Cortex of kidney (tissue), 1 donor: ENCODE measurements at places on chromosomes 1 and 21.

GRCh38 chr1:67274623-67275325, 32.9 kb upstream of the IL12RB2 start:
- no peak for DNase-seq

GRCh38 chr1:177609953-177610352, 359.9 kb downstream of the SEC16B start:
- DNase-seq, result no peak

GRCh38 chr1:167881069-167881468, 32.9 kb downstream of the ADCY10 start:
- DNase-seq, result no peak

- DNase-seq, result no peak
Observed at GRCh38 chr1:150574260-150575071, 4.9 kb downstream of the MCL1 start.

- no peak for DNase-seq
Observed at GRCh38 chr1:197510691-197511378, 242.8 kb downstream of the CRB1 start.

DNA sequence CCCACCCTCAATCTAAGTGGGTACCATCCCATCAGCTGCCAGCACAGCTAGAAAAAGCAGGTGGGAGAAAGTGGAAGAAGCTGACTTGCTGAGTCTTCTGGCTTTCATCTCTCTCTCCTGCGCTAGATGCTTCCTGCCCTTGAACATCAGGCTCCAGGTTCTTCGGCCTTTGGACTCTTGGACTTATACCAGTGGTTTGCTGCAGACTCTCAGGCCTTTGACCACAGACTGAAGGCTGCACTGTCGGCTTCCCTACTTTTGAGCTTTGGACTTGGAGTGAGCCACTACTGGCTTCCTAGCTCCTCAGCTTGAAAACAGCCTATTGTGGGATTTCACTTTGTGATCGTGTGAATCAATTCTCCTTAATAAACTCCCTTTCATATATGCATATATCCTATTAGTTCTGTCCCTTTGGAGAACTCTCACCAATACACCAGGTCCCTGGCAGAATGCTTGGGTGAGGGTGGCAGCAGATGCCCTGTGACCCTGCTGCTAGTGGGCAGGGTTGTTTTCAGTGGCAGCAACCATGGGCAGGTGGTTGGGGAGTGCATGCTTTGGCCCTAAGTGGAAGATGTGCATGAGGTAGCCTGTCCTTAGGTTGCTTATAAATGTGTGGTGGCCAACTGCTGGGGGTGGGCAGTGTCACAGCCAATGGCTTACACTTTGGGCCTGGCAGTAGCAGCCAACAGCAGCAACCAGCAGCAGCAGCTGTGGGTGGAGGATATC, 10.8 kb upstream of the ADAM30 start:
- DNase-seq, result no peak

DNA sequence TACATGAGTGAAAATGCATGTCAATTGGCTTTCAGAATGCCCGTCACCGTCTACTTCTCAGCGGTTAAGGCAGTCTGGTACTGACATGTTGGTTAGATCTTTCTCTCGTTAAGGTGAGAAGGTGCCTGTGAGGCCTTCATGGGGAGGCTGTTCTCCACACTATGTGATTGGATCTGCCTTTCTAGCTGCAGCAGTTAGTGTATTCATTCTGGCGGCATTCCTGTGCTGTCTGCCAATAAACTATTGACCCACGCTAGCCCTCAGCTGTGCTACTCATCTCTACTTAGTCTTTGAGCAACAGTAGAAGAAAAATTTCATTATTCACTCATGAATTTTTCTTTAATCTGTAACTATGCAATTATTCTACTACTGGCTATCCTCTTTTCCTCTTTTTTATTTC, 32.0 kb downstream of the CCSAP start:
- no peak for DNase-seq

DNA sequence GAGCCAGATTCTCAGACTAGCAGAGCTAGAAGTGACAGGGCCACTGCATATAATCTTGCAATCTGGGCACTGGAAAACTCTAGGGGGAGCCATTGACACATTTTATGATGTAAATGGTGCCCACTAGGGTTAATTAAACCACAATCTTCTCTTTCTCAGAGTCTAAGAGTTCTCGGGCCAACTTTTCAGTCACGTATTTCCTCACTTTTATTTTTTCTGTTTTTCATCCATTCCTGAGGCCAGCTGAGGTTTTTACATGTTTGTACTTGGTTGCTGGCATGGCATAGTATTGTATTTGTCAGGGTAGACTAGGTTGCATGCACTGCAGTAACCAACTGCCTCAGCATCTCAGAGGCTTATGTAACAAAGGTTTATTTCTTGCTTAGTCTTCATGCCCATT, 138.2 kb downstream of the ZNF326 start:
- DNase-seq, result no peak

- DNase-seq, result no peak
Observed at GRCh38 chr1:152003846-152004442, 10.3 kb upstream of the S100A10 start.

- DNase-seq, result no peak
Observed at GRCh38 chr1:23756676-23757075, 13.4 kb downstream of the ELOA start.

GRCh38 chr21:44837537-44837936, 19.7 kb upstream of the SUMO3 start:
- no peak for DNase-seq

DNA sequence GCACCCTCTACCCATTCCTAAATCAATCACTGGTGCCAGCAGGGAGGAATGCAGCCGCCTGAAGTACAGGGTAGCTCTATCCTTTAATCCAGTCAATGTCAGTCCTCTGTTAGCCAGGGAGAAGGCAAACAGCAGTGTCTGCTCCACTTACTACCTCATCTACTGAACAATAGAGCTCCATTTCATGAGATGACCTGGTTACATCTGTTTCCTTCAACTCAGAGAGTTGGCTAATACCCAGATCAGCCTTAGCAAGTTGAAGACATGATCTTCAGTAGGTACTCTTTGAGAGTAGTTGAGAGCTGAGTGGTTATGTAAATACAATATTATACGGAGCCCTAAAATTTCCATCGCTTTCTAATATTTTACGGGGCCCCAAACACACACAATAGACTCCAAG, 46.1 kb upstream of the CD34 start:
- no peak for DNase-seq

- no peak for DNase-seq
Observed at GRCh38 chr1:15260418-15261154, 13.6 kb downstream of the FHAD1 start.

DNA sequence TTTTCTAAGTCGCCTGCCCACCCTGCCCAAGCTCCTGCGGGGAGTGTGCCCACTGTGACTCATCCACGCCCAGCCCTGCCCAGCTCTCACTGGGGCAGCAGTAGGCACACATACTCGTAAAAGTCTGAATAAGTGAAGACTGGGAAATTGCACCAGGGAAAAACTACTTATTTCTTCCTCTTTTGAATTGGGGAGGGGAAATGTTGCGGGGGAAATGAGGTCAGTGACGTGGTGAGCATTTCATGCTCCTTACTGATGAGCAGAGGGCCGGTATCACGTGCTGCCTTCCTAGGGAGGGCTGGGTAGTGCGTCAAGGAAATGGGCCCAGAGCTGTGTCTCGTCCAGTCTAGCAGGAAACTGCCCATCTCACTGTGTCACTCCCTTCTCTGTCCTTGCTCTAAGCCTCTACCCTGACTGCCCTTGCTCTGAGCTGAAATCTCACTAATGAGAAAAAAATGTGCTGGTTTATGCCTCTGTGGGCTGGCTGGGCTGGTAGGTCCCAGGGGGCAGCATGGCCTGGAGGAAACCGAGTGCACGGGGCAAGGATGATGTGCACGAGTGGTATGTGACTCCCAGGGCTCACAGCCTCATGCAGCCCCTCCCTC, 13.5 kb upstream of the TNFRSF1B start:
- no peak for DNase-seq

DNA sequence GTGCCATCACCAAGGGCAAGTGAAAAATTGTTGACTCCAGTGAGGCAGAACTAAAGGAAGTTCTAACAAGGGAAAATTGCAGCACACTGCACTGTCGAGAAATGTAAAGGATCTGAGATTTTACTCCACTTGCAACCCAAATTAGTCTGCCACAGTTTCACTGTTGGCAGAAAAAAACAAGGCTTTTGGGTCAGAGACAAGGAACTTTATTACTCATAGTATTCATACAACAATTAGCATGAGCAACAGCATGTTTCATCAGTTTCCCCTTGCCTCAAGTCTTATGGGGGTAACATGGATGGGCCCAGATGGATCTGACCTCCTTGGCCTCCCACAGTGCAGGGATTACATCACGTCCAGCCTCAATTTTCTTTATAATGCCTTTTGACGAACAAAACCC, 125.3 kb downstream of the LTN1 start:
- no peak for DNase-seq

- DNase-seq, result no peak
Observed at GRCh38 chr1:247330548-247331171, 1.0 kb downstream of the ZNF496 start.

DNA sequence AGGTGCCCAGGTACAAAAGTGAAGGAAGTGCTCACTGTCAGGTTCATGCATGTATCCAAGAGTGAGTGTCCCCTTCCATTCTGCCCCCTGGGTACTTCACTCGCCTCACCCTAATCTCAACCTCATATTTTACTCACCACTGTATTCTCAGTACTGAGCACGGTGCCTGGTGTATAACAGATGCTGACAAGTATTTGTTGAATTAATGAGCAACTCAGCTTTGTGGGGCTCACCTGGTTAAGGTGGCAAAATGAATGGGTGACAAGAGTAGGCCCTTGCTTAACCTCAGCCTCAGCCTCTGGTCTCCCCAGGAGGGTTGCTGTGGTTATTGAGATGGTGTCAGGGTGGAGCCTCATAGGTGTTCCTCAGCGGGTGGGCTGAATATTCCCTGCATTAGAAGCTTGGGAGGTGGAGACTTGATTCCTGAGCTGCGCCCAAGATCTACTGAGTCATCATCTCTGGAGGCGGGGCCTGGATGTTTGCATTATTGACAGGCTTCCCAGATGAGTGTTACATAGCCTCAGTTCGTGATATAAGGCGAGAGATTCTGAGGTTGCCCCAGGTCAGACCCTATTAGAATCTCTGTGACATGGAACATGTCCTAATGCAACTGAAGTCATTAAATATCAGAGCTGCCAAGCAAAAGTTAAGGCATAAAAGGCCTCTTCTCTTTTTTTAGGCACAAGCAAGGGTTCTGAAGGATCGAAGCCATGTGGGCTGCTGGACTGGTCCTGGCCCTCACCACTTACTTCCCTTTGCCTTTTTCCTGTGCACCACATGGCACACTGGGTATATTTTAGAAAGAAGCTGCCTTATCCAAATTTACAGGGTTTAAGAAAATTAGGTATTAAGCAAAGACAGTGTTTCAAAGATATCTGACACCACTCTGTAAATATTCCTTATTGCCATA, 39.2 kb downstream of the SYT6 start:
- DNase-seq, result no peak

DNA sequence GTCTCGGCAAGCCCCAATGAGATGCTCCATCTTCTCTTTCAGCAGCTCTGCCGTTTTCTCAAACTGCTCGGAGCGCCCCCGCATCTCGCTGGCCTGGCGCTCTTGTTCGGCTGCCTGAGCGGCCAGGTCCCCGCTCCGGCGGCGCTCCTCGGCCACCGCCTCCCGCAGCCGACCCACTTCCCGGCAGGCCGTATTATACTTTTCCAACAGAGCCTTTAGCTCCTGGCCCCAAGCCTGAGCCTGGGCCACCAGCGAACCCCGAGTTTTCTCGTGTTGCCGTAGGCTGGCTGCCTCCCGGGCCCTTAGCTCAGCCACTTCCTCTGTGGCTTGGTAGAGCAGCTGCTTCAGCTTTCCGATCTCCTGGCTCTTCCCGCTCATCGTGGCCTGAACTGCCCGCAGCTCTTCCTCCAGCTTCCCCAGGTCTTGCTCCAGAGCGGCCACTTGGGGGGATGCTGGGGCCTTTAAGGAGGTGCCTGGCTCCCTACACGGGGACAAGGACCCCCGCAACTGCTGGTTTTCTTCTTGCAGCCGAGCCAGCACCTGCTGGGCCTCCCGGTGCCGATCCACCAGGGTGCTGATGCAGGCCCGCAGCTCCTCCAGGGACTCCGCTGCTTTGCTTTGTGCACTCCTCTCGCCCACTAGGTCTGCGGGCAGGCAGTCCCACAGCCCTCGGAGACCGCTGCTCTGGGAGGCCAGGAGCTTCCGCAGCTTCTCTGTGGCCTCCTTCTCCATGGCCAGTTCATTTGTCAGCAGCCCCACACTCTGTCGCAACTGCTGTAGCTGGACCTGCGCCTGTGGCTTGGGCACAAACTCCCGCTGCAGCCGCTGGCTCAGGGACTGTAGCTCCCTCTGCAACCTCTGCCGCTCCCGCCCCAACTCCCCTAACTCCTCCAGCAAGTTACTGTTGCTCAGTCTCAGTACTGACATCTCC, 13.4 kb upstream of the PIAS3 start:
- no peak for DNase-seq

GRCh38 chr1:180540697-180541594, 17.8 kb upstream of the OVAAL start:
- no peak for DNase-seq

- DNase-seq, result no peak
Observed at GRCh38 chr1:185432948-185433347, 115.9 kb upstream of the IVNS1ABP start.

- no peak for DNase-seq
Observed at GRCh38 chr21:40846587-40847411, at the start of gene DSCAM. Gene DSCAM, minus strand, starts transcription at chr21:40847158. Its CDS starts 497 bp downstream, at chr21:40846661.

- no peak for DNase-seq
Observed at GRCh38 chr1:201370500-201370899, 7.0 kb downstream of the TNNT2 start.

GRCh38 chr21:44331650-44332307, 7.4 kb downstream of the CFAP410 start:
- no peak for DNase-seq

DNA sequence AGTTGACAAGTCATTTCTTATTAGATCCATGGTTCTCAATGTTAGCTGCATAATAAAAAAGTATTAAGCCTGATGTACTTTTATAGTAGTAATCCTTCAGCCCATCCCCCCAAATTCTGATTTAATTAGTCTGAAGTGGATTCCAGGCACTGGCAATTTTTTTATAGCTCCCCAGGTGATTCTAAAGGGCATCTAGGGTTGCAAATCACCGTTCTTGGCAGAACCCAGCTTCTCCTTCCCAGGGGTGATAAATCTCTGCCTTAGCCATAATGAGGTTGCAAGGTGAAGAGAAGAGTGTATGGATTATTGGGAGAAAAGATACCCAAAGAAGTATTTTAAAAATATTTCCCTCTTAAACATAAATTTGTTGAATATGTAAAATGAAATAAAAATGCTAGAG, 43.0 kb upstream of the RXRG start:
- no peak for DNase-seq

DNA sequence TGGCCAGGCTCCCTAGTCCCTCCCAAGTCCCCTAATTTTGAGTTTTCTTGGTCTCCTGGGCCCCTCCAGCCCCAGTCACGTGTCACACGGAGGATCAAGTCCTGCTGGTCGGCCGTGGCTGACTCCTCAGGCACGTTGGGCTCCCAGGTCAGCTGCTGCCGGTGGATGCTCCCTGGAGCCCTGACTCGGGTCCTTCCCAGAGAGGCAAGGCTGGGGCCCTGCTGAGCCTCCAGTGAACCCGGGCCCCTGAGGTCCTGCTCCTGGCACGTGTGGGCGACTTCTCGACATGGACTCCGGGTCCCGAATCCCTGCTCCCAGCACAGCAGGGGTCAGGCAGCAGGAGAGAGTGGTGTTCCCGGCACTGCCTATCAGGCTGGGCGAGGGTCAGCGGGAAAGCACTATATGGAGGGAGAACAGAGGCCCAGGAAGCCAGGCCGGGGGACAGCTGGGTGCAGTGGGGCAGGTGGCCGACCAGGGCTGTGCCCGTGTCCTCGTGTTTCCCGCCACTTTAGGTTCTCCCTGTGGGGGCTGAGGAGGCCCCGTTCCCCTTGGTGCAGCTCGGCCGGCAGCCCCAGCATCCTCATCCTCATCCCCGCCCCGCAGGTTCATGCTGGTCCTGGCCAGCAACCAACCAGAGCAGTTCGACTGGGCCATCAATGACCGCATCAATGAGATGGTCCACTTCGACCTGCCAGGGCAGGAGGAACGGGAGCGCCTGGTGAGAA, 13.2 kb downstream of the TMEM240 start:
- DNase-seq, result no peak
